Smooth muscle cell of the coronary artery (primary cell): ENCODE measurements at places on chromosomes 12 and 14. TPM values are rescaled to one million over a fixed set of nuclear protein-coding genes. Genes with fewer than 3 reads are reported as not detected.

NUBPL gene
- total RNA-seq, result 4.7 and 9.2 TPM in 2 replicates

GNB3 gene
- 1.7 and 1.8 TPM in 2 replicates for total RNA-seq

PTPRO gene
- 1.1 and 1.2 TPM in 2 replicates for total RNA-seq

LRRC10 gene
- not detected in 2 replicates for total RNA-seq

IQSEC3 gene
- total RNA-seq, result 0.35 TPM in 1 of 2 replicates, not detected in the other

DACT1 gene
- 9.8 and 54.6 TPM in 2 replicates for total RNA-seq

PRKCH gene
- total RNA-seq, result 1.8 and 11.7 TPM in 2 replicates

KRT83 gene
- not detected in 2 replicates for total RNA-seq

ALKBH2 gene
- total RNA-seq, result 13.9 and 18.6 TPM in 2 replicates

HOXC4 gene
- not detected in 2 replicates for total RNA-seq

KRT6C gene
- not detected in 2 replicates for total RNA-seq

VRTN gene
- not detected in 2 replicates for total RNA-seq

LRTM2 gene
- not detected in 2 replicates for total RNA-seq
